ENCODE measurements at places on chromosomes 5 and 9.

DNA sequence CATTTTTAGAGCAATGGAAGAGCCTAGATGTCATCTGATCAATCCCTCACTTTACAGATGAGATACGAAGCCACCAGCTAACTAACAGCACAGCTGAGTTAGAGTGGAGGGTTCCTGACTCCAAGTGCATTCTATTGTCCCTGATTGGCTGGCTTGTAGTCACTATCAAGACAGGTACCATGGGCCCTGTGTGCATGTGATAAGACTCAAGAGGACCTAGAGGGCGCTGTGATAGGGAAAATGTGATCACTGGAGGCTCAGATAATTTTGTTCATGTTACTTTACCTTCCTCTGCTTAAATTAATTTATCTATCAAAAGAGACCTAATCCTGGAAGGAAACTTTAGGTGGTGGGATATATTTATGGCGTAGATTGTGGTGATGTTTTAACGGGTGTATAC, 19.5 kb upstream of the SNAPC3 start:
- peak; percentile 33 for DNase-seq

GRCh38 chr5:10304932-10305331, 2.8 kb downstream of the CMBL start:
- DNase-seq = no peak

GRCh38 chr5:68266457-68266856, 50.9 kb downstream of the PIK3R1 start:
- no peak for DNase-seq

GRCh38 chr9:85522459-85523092, 219.2 kb downstream of the AGTPBP1 start:
- DNase-seq = no peak

GRCh38 chr9:109341561-109341960, 20.7 kb upstream of the EPB41L4B start:
- no peak for DNase-seq

GRCh38 chr9:94920420-94921091, 194.1 kb downstream of the AOPEP start:
- DNase-seq = no peak

DNA sequence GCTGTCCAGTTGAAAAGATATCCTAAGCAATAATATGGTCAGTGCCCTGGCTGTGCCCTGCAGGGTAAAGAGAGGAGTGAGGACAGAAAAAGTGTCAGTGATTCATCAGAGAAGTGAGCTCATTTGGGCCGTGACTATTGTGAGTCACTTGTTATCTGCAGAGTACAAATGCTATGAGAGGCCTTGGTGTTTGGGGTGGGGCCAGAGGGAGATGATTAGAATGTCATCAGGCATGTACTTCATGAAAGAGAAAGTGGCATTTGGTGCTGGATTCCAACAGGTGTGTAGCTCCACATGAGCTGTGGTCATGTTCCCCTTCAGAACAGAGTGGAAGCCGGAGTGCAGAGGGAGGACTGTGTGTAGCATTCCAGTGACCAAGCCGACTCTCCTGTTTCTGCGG, 174.1 kb downstream of the KDM4C start:
- DNase-seq = no peak

- DNase-seq = no peak
Measured at GRCh38 chr5:96320797-96321196, 112.3 kb downstream of the PCSK1 start.

GRCh38 chr9:126162611-126163381, 163.8 kb upstream of the MVB12B start:
- peak; percentile 2 for DNase-seq

- no peak for DNase-seq
Measured at GRCh38 chr9:116096853-116097252, 56.7 kb upstream of the PAPPA start.

GRCh38 chr5:177605667-177606066, 5.7 kb downstream of the B4GALT7 start:
- no peak for DNase-seq

GRCh38 chr9:129141066-129142041, 30.1 kb downstream of the PTPA start:
- no peak for DNase-seq

DNA sequence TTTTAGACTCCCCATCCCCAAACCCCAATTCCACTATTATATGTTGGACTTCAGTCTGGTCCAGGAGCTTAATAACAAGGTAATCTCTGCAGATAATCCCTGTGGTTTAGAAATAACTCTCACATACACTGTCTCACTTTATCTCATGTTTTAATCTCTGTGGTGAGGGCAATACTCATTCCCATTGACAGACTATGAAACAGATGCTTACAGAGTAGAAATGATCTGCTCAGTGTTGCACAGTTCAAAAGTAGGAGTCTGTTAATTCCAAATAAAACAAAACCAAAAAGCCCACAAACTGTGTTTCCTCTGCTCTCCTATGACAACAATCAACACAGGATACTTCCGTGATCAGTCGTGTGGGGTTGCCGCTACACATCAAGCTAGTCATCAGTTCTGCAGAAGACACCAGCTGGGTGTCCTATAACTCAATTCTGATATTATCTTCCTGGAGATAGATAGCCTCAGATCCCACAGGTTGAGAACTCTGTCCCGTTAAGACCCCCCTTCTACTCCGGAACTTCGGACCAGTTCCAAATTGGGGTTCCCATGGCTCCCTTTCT, 26.3 kb upstream of the FANCC start:
- no peak for DNase-seq

DNA sequence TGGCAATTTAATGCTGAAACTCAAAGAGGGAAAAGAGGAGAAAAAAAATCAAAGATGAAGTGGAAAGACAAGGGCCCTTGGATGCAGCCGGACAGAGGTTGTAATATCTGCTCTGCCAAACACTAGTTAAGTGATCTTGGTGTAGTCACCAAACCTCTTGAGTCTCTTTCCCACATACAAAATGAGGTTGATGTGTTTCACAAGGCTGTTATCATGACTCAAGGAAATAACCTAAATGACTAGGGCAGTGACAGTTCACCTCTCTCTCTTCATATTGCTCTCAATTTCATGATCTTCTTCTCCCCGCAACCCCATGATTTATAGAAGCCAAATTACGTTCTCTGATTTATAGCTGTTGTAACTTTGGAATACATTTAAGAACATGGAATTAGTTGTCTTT, 44.9 kb downstream of the PIK3R1 start:
- DNase-seq = no peak

DNA sequence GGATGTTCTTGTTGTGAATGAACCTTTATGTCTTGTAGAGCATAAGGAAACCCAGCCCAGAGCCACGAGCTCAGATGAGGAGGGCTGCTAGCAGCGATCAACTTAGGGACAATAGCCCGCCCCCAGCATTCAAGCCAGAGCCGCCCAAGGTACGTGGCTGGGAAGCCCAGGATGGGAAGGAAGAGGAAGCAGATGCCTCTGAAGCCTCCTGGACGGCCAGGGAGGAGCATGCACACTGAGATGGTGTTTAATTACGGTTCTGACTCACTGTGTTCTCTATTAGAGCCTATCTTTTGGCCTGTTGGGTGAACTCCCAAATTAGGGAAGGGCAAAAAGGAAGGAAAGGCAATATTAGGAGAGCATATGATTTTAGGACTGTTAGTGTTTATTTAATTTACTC, 75.3 kb downstream of the TJP2 start:
- DNase-seq = no peak

DNA sequence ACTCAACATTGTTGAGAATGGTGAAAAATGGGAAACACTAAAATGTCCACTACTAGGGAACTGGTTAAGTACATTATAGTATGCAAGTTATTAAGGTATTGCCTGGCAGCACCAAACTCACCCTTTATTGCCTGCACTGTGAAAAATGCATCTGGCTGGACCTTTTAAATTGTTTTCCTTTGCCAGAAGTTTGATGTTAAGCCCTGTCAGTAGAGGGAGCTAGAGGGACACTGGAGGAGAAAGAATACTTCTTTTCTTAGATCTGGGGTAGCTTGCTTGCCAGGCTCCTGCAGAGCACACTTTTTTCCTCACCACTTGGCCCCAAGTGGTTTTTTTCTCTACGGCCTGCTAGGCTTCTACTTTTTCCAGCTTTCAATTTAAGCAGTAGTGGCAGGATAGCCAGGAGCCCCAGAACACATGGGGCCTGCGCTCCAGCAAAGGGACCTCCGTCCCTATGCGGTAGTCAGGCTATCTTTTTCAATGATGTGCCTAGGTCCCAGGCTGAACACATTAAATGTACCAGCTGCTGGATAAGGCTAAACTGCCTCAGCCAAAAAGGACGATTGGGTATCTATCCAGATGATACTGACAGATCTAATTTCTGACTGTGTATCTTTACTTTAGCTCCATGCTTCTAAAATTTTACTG, 8.0 kb upstream of the HABP4 start:
- DNase-seq = peak; percentile 37

- no peak for DNase-seq
Measured at GRCh38 chr5:8871446-8871845, 674.4 kb downstream of the SEMA5A start.

DNA sequence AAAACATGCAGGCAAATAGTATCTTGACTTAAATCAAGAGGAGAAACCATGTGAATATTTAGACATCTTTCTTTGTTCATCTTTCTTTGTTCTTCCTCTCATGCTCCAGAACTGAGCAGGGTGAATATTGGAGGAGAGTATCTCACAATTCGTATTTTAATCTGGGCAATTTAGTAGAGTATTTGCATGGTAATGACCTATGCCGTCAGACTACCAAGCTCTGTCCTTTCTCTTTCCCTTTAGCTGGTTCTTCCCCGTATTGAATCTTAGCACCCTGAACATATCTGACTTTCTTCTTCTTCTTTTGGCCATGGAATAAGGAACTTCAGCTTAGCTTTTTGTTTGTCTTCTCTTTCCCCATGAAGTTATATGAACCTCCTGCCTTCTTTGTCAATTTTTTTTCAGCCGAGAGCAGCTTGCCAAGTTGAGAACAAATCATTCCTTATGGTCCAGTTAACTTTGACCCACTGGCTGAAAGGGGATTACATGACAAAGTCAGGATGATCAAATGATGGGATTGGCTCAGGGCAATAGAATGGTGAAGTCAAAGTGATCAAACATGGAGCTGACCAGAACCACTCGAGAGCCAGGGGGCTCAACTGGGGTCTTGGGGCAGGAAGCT, 95.8 kb downstream of the DAPK1 start:
- no peak for DNase-seq

- peak; percentile 79 for DNase-seq
Measured at GRCh38 chr5:146048994-146049703, 56.2 kb downstream of the PLAC8L1 start.

- DNase-seq = no peak
Measured at GRCh38 chr5:102286476-102286875, 9.6 kb downstream of the SLCO4C1 start.

- DNase-seq = no peak
Measured at GRCh38 chr5:136656811-136657210, 291.5 kb upstream of the TRPC7 start.

DNA sequence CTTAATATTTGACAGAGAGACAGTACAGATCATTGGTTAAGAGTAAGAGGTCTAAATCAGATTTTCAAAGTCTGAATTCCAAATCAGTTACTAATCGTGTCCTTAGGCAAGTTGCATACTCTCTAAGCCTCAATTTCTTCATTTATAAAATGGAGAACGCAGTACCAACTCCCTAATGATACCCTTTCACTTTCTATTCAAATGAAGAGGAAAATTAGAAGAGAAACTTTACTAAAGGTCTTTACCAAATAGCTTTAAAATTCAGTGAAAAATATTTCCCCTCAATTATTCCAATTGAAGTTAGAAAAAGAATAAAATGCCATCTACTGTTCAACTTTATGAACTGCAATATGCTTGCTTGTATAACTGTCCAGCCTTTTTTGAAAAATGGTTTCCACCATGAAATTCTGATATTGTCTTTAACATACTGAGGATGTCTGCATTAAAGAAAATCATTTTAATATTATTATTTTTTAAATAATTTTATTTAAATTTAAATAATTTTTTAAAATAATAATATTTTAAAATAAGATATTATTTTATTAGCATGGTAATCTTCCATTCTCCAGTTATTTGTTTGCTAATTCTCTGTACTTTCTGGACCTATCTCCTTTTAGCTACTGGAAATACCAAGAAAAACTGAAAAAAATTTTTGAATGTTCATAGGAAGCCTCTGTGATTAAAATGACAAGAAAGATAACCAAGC, 36.0 kb downstream of the POC5 start:
- DNase-seq = peak; percentile 15

DNA sequence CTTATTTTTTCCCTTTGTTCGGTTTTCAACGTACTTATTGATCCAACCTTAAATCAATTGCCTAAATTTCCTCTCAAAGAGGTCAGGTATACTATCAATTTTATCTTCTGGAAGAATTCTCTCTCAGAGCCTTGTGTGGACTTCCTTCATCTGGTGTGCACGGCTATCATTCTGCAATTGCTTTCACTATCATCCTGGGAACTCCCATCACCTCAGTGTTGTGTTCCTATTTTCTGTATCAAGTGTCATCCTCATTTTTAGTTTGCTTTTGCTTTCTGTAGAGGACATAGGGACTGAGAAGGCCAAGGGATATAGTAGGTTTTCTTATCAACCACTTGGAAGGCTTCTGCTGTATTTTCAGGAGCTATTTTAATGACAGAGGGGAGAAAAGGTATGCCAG, 11.3 kb downstream of the STOM start:
- DNase-seq = no peak

DNA sequence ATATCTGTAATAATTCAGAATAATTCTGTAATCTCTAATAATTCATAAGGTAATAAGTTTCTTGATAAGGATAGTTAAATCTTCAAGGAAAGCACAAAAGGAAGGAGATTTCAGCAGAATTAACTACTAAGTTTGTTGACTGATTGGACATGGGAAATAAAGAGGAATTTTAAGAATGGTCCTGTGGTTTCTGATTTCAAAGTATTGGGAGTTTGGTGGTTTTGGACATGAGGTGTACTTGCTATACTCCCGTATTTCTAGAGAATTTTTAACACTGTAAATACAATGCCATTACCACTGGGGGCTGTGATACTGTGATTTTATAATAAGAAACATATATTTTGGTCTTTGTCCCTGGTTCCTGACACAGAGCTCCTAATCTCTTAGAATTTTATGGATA, 123.9 kb downstream of the UNC13B start:
- DNase-seq = no peak

- DNase-seq = no peak
Measured at GRCh38 chr5:166431456-166431855, 1860.0 kb upstream of the WWC1 start.

DNA sequence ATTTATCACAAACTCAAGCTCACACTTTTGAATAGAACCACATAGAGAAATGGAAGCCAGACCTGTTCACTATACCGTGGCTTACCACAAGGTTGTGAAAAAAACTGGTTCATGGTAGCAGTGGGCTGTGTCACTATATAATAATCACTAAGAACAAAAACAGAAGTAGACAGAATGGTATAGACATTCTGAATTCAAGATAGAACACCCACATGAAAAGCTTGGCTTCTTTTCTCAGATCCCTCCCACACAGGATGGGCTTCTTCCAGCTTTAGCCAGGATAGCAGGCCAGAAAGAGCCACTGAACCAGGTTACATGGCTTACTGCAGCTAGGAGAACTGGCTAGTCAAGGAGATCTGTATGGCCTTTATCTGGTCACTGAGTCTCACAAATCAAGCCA, 6.1 kb upstream of the NRG2 start:
- DNase-seq = no peak

DNA sequence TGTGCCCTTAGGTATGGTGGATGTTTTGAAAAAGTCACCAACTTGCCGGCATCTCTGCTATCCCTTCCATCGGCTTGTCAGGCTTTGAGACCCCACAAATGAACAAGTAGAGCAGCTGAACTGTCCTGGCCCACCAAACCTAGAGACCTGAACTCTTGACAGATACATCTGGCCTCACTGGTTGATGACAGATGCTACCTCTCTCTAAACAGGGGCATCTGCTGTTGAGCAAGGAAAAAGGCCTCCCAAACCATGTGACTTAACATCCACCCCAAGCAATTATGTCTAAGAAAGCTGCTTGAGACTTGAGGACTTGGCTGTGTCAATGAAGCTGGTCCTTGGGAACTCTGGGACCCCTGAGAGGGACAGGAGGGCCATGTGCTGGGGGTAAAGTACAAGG, 2.3 kb downstream of the CCNI2 start:
- DNase-seq = peak; percentile 3
